ENCODE measurements at places on chromosomes 12 and 14.

- DNase-seq: no peak
Observed at GRCh38 chr12:90099288-90099687, 390.6 kb upstream of the ATP2B1 start.

DNA sequence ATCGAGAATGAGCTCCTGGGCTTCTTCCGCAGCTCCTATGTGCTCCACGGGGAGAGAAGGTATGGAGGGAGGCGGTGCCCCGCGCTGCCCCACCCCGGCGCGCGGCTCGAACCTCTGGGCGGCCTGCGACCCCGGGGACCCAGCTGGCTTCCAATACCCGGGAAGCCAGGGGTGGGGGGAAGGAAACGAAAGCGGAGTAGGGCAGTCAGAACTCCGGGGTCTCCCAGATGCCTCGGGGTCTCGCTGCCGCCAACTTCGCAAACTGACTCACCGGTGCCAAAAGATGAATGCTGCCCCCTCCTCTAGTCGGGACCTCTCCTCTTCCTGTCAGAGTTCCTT lies 1.3 kb downstream of the TRHDE start:
- DNase-seq: no peak

DNA sequence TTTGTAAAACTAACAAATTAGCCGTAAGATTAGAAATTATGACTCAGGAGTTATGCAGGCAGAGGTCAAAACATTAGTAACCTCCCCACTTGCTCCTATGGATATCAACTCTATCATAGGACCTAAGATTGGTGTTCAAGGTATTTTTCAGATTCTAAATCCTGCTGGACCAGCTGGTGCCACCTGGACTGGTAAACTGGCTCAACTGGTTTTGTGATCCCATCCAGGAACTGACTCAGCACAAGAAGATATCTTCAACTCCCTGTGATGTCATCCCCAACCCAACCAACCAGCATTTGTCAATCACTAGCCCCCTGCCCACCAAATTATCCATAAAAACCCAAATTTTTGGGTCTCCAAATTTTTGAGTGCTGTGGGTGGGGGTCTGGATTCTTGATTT lies 98.1 kb upstream of the OR4E1 start:
- no peak for DNase-seq

DNA sequence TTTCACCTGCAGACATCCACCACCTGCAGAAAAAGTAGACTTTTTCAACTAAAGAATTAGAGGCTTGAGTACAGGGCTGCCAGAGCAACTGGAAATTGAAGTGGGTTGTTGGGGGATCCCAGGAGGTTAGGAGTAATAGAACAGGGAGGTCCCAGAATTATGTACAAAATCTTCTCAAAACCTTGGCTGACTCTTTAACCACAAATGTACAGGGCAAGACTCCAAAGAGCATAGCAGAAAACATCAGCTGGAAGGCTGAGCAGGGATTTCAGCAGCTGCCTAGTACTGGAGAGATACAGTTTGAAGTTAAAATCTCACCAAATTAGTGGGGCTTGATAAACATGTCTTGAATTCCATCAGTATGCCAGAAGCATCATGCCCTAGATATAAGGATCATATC lies 191.6 kb downstream of the CRADD start:
- DNase-seq: no peak

DNA sequence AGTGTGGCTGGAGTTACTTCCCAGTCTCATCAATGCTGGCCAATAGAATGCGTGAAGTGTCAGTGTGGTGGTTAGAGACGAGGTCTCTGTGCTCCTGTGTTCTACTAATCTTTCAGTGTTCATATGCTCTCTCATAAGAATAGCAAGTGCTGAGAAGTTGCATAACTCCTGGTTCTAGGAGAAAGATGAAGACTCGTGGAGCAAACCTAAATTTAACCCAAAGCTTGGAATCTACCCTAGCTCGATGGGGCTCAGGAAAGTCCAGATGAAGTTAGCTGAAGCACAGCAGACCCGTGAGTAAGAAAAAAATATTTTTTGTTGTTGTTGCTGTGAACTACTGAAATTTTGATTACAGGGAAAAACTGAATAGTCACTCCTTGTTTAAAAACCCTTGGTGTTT lies 412.6 kb downstream of the APAF1 start:
- DNase-seq: no peak

- no peak for DNase-seq
Observed at GRCh38 chr14:75084513-75084912, 15.1 kb downstream of the ZC2HC1C start.

Data from pulmonary artery endothelial cell (primary cell).